ENCODE measurements at places on chromosomes 1 and 21.

DNA sequence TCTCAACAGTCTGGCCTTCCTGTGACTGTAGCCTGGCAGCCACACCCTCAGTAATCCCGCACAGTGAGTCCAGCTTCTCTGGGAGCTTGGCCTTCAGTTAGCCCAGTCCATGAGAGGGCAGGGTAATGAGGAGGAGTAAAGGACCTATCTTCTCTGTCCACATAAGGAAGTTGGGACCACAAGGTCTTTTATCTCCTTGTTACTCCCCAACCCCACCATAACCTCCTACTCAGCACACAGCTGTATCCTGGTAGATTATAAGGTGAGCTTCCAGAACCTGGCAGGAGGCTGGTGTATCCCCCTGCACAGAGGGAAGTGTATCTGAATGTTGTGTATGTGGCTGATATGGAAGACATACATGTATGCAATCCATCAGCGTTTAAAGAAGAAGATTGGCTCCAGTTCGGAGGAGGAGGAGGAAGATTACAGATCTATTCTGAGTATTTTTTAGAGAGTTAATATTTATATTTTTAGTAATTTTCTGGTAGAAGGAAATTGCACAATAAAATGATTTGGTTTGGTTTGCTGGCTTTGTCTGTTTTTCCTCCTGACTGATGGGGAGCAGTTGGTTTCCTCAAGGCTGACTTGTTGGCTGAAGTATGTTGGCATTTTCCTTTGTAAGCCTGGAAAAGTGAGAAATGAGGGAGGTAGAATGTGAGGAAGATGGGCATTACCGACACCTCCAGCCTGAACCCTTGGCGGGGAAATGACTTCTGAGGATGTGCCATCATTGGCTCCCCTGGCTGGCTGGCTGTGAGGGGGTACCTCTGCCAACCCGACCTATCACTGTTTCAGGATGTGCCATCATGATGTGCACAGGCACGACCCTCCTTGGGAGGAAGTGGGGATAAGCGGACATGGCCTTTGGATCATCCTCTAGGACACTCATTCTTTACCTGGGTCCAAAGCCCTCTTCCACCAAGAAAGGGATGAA lies 5.0 kb downstream of the C1orf226 start:
- DNase-seq, result no peak

- no peak for DNase-seq
These were observed 301.8 kb downstream of the KCNT2 start for GRCh38 chr1:196306421-196306820.

DNA sequence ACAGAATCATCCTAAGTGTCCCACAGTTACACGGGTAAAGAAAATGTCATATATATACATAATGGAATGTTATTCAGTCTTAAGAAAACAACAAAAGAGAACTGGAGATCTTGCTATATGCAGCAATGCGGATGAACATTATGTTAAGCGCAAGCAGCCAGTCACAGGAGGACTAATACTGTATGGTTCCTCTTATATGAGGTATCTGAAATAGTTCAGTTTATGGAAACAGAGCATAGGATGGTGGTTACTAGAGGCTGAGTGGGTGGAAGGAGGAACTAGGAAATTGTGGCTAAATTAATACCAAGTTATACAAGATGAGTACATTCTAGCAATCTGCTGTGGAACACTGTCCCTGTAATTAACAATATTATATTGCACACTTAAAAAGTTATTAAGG lies 834.3 kb downstream of the KCNT2 start:
- no peak for DNase-seq

DNA sequence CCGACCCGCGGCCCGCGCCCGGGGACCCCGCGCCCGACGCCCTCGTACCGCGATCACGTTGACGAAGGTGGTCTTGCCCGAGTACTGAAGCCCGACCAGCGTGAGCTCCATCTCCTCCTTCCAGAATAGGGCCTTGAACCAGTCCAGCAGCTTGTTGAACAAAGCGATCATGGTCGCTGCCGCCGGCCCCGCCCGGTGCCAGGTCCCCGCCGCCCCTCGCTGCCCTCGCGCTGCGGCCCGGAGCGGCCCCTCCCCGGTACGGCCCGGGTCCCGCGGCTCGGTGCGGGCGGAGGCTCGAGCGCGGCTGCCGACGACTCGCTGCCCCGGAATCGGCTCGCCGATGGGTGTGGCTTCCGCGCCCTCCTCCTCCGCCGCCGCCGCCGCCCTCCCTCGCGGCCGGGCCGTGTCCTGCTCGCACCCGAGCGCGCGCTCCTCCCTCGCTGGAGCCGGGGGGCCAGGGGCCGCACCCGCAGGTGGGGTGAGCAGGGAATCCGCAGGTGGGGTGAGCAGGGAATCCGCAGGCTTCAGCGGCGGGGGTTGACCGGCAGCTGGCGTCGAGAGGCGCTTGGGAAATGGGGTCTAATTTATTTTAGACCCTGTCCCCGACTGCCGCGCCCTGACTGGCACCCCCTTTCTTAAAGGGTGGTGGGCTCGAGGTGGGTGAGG lies at the start of gene ARL8A:
TSS of gene ARL8A (minus strand) at position 336 of the 666 bp plus-strand sequence. CDS start at position 171, 165 bp downstream.
- DNase-seq, result peak; percentile 54

DNA sequence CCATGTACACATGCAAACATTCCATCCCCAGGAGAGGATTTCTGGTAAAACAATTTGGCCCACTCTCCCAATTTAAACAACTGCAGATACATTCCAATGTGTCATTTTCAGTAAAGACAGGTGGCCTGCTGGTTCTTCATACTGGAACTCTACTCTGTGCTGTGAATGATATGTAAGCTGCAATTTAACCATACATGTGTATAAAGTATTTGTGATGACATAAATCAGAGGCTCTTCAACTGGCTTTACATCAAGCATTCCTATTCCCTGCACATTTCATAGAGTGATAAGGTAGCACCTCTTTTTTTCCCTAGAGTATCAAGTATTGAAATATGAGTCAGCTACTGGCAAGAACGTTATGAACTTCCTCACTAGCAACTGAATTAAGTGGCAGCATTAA lies 649.5 kb upstream of the ADGRL2 start:
- DNase-seq, result peak; percentile 71

GRCh38 chr1:63813829-63814277 lies 40.0 kb downstream of the ROR1 start:
- peak; percentile 53 for DNase-seq

DNA sequence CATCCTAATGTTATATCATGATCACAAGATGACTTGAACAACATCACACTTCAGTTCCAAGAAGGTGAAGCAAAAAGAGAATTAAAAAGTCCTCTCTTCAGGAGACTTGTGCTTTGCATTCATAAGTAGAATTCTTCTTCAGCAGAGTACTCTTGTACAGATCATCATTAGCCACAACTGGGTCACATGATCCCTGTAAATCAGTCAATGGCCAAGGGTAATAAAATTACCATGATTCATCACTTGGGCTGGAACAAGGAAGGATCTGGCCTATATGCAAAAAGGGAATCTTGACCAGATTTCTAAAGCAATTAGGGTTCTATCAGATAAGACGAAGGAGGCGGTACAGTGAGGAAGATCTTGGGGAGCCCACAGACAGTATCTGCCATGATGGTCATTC lies 458.0 kb upstream of the DEPDC1 start:
- DNase-seq, result no peak

DNA sequence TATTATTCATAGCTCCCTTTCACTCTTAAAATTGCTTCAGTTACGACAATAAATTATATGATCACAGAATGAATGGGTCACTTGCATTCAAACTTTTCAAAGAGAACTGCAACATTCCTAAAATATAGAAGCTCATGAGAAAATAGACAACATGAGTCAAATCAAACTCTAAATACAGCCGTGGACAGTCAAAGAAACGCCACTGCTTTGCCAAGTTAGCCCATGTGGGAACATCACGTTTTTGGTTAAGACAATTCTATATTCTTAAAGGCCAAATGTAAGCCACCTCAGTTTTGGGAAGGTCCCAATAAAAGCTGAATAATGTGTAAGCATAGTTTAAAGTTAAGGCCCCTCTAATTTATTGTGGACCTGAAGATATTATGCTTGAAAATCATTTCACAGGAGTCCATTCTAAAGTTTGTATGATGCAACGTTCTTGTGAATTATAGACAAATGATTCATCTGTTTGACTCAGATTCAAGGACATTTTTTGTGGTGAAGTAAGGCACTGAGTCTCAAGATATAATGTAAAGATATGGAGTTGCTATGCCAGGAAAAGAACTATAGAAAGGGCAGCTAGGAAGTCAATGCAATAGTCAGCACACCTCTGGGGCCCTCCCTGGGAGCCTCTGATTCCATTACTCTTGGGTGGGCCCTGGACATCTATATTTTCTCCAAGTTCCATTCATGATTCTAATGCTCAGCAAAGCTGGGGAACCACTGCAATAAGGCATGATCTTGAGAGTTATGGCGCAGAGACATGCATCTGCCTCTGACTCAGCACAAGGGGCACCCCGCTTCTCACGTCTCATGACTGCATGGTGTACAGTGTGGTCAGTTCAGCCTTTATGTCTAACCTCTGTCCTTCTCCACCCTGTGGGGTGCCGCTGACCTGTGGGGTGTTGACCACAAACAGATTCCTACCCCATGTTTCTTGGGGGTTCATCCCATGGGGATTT lies 33.9 kb downstream of the ETS2 start:
- DNase-seq, result peak; percentile 97

DNA sequence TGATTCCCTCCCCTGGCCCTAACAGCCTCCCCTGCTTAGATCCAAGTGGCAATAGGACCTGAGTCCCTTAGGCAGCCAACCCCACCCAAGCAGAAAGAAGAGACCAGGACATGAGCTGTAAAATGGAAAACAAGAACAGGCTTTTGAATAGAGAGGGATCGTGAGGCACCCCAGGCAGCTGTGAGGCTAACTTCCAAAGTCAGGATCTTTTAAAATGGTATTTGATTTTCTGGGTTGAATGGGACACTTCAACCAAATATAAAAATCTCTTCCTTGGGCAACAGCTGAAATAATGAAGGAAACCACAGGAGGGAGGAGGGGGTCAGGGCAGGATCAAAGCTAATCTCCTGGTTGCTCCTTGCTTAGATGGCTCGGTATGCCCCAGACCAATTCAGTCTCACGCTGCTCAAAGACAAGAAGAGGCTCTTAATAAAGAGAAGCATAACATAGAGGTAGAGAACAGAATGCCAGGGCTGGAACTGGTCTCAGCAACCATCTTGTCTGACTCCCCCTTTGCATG lies 28.6 kb upstream of the AVPR1B start:
- DNase-seq, result no peak

- DNase-seq, result peak; percentile 98
These were observed 191.2 kb downstream of the RERE start for GRCh38 chr1:8625981-8626898.

DNA sequence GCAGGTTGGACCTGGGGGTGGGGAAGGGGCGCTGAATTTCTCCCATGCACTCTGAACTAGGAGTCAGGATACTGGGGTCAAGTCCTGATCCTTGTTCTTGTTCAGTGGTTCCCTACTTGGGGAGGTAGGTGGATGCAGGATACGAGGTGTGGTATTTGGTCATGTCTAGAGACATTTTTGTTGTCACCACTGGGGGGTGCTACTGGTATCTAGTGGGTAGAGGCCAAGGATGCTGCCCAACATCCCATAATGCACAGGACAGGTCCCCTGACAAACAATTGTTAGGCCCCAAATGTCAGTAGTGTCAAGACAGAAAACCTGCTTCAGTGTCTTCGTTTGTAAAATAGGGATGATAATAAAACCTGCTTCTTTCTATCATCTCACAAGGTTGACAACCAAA lies 259.0 kb upstream of the FOXD3 start:
- DNase-seq, result no peak

DNA sequence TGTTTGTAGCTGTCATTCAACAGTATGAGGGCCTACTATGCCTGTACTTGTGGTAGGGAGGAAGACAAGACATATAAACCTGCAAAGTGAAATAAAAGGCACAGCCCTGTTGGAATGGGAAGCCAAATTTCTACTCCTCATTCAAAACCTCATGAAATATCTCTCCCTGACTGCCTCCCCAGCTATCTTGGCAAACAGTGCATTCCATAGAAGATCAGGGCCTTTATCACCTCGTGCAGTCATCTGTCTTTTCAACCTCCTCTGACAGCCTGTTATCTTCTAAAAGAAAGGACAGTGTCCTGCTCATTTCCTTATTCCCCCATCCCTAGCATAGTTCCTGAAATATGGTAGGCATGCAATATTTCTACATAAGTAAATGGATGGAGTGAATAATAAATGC lies 71.0 kb downstream of the SH3GLB1 start:
- peak; percentile 51 for DNase-seq

- DNase-seq, result peak; percentile 55
These were observed 86.3 kb downstream of the MPZL1 start for GRCh38 chr1:167808104-167808503.
